Activated CD4-positive, alpha-beta T cell treated with anti-CD3 and anti-CD28 coated beads for 48 hours (primary cell): ENCODE measurements at places on chromosomes 13 and 19.

DNA sequence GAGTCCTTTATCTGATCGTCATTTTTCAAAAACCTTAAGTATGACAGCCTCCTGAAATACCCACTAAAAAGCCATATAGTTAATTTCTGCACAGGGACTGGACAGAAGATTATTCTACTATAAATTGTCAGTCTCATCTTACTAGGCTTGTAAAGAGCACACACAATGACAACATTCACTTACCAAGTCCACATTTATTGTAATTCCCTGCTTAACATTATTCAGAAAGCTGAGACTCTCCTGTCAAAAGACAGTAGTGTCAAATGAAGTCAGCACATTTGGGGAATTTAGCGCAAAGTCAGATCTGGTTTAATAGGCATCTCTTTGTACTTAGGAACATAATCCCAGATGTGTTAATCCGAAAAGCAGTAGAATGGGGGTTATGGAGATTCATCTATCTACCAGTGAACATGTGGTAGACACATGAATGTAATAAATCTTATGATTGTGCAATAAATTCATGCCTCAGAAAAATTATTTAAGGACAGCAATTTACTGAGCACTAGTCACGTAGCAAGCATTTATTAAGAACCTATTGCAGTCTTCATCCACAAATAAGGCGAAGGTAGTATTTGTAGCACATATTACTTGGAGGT, 224.6 kb upstream of the GPC6 start:
- no peak for DNase-seq

DNA sequence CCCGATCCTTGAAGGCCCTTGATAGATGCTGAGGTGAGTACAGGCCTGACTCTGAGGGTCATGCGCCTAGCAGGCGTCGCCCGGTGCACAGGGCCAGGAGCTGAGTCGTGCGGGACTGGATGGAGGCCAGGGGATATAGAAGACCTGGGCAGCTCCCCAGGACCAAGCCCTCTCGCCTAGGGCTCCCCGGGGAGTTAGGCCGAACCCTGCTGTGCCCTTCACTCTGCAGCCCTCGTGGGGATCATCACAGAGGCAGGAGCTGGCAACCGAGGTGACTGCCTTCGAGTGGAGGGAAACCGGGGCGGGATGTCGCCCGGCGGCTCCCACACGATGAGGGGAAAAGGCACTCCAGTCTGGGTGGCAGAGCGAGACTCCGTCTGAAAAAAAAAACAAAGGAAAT, 11.7 kb downstream of the CSNK1G2 start:
- no peak for DNase-seq

- DNase-seq, result peak; percentile 20
These were observed 347.4 kb downstream of the LIG4 start for GRCh38 chr13:107867701-107868661.

DNA sequence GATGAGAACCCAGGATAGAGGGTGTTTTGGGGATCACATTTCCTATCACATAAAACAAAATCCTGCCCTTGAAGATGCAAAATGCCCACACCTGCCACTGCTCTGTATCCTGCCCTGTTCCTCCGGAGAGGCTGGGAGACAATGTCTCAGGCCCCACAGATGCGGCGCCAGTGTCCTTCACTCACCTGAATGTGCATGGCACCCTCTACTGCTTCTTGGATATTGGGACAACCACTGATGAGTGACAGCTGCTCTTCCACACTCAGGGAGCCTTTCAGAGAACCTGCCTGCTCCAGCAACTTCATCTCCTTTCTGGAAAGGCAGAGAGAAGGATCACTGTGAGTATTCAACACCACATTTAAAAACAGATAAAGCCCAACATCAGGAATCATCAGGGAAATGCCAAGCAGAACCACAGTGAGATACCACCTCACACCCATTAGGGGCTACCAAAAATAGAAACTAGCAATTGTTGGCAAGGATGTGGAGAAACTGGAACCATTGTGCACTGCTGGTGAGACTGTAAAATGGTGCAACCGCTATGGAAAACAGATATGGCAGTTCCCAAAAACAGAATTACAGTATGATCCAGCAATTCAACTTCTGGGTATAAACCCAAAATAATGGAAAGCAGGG, 36.4 kb downstream of the CRYL1 start:
- peak; percentile 68 for DNase-seq

GRCh38 chr13:60327511-60327910, 69.5 kb upstream of the TDRD3 start:
- no peak for DNase-seq

DNA sequence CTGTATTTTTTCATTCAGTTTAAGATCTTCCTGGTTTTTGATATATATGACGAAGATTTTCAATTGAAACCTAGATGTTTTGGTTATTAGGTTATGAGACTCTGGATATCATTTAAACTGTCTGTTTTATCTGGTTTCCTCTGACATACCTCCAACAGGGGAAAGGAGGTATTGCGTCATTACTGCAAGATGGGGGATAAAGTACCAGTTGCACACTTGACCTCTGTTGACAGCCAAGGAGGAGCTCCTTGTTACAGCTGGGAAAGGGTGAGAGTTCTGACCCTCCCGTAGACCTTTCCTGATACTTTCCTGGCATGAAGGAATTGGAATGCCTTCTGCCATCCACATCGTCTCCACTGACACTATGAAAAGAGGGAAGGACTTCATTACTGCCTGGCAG, 82.0 kb upstream of the SHISA2 start:
- no peak for DNase-seq

DNA sequence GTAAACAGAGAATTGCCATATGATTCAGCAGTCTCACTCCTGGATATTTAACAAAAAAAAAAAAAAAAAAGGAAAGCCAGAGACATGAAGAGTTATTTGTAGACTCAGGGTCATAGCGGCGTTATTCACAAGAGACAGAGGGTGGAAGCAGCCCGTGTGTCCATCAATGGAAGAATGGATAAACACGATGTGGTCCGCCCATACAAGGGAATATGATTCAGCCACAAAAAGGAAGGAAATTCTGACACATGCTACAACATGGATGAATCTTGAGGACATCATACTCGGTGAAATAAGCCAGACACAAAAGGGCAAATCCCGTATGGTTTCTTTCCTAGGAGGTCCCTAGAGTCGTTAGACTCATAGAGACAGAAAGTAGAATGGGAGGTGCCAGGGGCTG, 14.8 kb downstream of the ACSBG2 start:
- no peak for DNase-seq

- peak; percentile 92 for DNase-seq
These were observed 625 bp upstream of the ZNF20 start for GRCh38 chr19:12140545-12141404.

GRCh38 chr13:40780822-40781401, 8.5 kb upstream of the SLC25A15 start:
- DNase-seq, result no peak

GRCh38 chr13:111503905-111504695, 183.7 kb downstream of the TEX29 start:
- no peak for DNase-seq

- no peak for DNase-seq
These were observed 12.2 kb downstream of the NFIC start for GRCh38 chr19:3378352-3379150.

DNA sequence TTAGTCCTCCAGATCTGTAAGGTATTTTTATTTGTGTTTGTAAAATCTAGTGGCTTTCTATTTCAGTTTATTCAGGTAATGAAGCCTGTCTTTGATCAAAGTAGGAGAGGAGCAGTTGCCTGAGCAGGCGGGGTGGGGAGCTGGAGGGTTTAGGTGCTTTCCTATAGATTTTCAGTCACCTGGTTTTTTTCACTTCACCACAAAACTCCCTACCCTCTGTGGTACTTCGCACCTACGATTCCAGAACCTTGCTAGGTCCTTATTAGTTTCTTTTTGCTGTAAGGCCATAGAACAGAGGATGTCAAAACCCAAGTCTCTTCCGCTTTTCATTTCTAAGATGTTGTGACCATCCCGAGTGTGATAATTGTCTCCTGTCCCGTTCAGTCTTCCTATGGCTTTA, 26.6 kb downstream of the SLAIN1 start:
- no peak for DNase-seq

- DNase-seq, result no peak
These were observed 8.0 kb downstream of the FXYD3 start for GRCh38 chr19:35123573-35123972.

DNA sequence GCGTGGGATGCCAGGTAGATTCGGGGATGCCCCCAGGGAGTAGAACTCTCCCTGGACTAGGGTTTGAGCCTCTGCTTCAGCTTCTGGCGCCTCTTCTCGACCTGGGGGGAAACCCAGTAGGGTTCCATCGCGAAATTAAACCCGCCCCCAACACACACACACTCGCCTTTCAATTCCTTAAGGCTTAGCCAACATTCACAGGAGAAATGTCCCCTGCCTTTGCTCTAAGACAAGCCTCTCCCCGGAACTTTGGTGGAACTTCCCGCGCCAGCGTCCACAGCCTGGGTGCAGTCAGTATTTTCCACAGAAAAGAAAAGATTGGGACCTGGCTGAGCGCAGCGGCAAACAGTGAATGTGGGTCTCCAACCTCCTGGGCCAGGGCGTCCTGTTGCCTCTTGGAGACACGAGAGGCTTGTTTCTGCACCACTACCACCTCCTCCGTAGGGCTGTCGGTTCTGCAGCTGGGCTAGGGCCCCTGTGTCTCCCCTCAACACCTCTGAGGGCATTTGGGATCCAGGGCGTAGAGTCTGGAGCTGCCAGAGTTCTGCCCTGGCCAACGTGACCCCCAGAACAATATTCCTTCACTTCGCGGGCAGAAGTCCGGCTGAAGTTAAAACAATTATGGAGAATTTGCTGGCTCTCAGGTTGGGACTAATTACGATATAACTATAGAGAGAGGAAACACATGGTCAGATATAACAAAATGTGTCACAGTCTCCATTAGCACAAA, 3.2 kb downstream of the PDX1 start:
- no peak for DNase-seq

DNA sequence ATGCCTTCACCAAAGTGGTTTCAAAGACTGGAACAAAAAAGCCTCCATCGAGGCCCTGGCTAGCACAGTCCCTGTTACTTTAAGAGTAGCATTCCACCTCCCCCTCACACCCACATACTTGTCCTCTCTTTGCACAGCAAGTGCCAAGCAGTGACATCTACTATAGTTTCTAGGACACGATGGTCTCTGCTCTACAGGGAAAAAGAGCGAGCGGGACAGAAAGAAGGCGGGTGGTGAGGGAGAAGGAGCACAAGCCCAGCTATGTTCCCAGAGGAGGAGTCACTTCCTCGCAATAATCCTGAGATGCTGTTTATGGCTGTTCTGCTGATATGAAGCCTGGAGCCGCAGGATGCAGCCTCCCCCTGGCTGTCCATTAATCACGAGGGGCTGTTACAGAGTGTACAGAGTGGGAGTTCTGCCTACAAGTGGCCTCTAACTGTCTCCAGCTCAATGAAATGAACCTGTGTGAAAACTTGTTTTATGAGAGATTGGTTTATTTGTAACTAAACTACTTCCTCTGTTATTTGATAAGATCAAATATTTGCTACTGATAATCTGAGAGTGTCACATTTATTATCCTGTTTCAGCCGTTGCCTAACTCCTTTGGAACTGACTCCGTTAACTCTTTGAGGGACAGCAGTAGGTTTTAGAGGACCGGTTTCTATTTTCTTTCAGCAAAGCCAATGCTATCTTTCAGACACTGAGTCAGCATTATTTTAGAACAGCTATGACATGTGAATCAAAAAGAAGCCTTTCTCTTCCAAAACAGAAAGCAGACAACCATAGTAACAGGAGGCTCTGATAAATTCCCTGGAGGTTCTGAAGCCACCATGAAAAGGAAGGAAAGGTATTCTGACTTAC, 208.0 kb downstream of the SPRY2 start:
- no peak for DNase-seq

DNA sequence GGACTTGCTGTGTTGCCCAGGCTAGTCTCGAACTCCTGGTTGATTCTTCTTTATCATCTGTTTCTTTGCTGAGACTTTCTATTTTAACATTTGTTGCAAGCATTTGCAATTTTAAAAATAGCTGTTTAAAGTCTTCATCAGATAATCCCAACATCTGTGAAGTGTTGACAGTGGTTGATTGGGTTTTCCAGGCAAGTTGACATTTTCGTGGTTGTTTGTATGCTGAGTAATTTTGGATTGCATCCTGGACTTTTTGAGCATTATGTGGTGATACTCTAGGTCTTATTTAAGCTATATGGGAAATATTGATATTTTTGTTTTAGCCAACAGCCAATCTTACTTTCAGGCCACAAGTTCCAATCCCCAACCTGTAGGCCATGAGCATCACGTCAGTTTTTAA, 25.1 kb downstream of the AP1M1 start:
- DNase-seq, result no peak

GRCh38 chr13:98141509-98142379, 1.1 kb upstream of the FARP1 start:
- DNase-seq, result no peak

DNA sequence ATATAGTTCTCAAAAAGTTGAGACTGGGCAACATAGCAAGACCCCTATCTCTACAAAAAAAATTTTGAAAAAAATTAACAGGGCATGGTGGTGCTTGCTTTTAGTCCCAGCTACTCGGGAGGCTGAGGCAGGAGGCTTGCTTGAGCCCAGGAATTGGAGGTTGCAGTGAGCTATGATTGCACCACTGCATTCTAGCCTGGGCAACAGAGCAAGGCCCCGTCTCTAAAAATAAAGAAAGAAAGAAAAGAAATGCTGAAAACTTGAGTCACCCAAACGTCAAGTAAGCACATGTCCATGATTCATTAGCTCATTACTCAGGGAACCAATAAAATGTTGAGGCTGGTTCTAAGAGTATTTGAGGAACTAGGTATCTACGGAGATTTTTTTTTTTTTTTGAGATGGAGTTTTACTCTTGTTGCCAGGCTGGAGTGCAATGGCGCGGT, 33.9 kb upstream of the SEMA6B start:
- no peak for DNase-seq

- no peak for DNase-seq
These were observed 946.3 kb upstream of the MIR17HG start for GRCh38 chr13:90401150-90401549.

DNA sequence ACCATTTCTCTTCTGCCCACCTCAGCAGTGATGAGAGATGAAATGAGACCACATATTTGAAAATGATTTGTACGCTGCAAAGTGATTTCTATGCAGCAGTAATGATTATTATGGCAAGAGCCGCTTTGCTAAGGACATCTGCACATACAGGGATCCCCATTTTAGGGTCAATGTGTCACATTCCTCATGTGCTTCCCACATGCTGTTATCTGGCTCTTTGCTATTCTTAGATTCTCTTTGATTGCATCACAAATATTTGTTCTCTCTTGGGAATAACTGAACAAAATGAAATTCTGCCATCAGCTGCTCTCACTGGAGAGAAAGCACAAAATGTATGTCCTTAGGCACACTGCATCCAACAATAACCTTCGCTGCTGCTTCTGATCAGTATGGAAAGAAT, 209.5 kb upstream of the IPO5 start:
- DNase-seq, result no peak

- peak; percentile 42 for DNase-seq
These were observed 5.7 kb downstream of the SHISA7 start for GRCh38 chr19:55437410-55437809.
